Gastrocnemius medialis (tissue), 4 donors: ENCODE measurements at places on chromosomes 2 and 18. TPM values are rescaled to one million over a fixed set of nuclear protein-coding genes. Genes with fewer than 3 reads are reported as not detected.

DNA sequence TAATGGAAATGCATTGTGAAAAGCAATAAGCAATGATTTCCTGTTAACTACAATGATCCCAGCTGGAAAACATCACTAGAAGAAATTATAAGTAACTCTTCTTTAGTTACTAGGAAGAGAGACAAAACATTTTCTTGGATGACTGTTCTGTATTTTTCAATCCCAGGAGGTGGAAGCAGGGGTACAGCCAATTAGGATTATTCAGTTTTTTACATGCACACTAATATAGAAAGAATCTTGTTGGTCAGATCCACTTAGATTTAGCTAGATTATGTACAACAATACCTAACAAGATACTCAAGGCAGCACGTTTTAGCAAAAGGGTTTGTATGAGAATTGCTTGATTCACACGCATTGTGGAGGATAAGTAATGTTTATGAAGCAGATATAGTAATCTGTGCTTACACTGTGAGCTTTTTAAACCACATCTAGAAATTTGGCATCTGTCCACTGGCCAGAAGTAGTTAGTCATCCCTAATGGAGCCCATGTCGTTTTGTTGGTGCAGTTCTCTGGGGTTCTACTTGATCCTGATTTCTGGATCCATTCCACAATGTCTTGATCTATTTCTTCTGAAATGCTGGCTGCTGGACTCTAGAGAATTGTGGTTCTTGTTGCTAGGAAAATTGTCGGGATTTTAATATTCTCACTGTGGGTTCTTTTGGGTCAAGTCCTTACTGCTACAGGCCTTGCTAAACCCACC is 199.7 kb downstream of the ADCYAP1 start:
- DNase-seq = no peak

CYP26B1 gene
- 2.7 TPM for total RNA-seq

DNA sequence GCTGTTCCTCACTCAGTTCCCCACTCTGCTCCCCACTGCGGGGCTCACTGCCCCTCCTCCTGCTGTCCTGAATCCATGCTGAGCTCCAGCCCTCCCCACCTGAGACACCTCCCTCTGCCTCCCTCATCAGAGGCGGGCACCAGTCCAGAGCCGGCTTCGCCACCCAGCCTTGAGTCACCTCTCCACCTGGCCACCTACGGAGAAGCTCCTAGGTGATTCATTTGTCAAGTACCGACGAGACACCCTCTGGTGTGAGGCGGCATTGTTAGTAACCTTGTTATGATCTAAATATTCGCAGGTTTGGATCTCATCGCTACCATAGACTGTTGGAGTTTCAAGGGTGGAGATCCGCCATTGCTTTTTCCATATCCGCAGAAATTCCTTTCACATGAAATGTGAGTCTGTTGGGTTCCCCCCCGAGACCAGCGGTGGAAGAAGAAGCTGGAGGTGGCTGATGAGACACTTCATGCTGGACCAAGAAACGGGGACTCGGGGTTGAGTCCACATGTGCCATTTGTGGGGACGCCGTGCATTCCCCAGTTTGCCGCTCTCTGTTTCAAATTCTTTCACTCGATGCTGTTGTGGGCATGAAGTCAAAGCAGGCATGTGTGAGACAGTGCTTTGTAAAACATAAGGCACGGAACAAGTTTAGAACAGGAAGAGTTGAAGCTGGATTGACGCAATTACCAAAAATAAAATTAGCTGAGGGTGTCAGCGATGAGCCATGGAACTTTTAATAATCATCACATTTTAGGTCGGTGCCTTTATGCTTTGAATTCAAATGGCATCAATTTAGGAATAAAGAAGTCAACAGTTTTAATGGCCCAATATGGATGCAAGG is 259.8 kb upstream of the HDAC4 start:
- no peak for DNase-seq

DNA sequence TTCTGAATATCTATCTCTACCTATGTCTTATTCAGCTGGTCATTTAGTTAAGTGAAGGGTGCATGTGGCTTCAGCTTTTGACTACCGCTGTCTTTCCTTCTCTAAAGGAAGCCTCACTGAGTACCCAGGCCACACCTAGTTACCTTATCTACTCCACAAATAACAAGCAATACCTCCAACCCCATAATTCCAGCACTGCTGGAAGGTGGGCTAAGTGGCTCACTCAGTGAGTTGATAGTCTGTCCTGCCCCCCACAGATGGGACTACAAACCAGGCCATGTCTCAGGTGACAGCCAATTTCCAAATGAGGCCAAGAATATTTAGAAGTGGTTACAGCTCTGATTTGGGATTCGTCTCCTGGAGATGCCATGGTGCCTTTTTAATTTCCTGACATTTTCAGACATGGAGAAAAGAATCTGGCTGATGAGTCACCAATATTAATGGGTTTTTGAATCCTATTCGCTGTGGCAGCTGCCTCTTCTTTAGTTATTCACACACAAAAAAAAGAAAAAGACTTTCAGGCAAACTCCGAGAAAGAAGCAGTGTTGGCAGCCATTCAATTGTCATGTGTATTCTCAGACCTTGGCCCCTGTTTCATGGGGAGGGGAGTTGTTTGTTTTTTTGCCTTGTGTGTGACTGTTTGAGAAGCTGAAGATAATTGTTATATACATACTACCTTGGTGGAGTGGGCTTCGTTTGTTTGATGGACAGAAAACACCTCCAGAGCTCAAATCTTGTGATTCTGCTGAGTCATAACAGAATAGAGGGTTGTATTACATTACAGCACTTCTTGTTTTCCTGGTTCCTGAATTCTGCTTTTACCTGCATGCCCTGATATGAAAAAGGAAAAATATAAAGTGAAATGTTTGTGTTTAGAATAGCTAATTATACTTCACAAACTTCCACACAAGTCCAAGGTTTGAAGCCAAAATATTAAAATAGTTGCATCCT is 64.2 kb downstream of the SCG2 start:
- no peak for DNase-seq

GRCh38 chr2:113156278-113157117 is 17.3 kb upstream of the PSD4 start:
- no peak for DNase-seq

GPR75 gene
- 1.2 TPM for total RNA-seq

EMILIN2 gene
- 5.9 TPM for total RNA-seq

DNA sequence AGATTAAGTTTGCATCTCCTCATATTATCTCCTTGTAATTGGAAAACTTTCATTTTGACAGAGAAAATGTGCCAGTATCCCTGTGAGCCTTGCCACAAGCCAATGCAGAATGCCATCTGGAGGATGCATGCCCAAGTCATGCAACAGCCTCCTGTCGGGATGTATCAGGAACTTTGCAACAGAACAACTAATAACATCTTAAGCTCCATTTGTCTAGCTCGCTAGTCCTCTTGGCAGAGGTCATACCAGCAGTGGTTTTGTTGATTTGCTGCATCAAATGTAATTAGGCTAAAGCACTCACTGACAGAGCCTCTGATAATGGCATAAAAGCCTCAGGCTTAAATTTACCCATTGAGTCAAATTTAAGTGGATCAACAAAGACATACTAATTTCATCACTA is 125.8 kb downstream of the UBE2E3 start:
- DNase-seq = no peak

- peak; percentile 17 for DNase-seq
Observed at GRCh38 chr2:75199428-75200011, at the start of gene TACR1. Gene TACR1 (minus strand): TSS chr2:75199520. CDS start chr2:75198934, 586 bp downstream.

DNA sequence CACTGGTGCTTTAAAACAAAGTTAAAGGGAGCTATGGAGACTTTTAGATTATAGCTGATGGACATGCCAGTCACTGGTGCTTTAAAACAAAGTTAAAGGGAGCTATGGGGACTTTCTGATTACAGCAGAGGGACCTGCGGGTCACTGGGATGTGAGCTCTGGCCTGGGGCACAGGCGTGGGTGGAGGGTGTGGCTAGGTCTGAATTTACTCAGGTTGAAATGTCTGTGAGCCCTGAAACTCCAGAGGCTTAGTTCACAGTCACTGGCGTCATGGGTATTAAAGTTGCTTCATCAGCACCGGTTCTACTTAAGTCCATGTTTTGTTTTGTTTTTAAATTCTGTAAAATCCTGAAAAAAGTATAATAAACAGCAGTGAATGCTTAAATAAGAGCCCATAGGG is 49.0 kb upstream of the TMEM18 start:
- DNase-seq = no peak

IL18RAP gene
- total RNA-seq = not detected

DNA sequence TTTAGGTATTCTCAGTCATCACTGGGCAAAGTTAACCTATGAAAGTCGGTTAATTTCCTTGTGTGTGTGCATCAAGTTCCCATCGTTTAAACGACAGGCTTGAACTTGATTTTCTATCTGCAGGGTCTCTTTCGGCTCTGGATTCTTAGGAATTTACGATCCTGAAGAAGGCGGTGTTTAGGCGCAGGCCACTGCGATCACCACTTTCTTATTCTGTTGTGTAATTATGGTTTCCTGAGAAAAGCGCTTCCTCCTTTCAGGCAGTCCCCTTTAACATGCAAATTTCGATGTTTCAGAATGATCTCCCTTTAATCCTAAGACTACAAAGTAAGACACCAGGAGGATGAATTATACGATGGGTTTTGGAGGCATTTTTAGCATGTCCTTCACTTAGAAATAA is 27.9 kb upstream of the MBP start:
- DNase-seq = no peak
